ENCODE measurements at places on chromosomes 7 and 10.
A peak's percentile ranks its signal among the peaks of the same experiment; 100 is the strongest.

DNA sequence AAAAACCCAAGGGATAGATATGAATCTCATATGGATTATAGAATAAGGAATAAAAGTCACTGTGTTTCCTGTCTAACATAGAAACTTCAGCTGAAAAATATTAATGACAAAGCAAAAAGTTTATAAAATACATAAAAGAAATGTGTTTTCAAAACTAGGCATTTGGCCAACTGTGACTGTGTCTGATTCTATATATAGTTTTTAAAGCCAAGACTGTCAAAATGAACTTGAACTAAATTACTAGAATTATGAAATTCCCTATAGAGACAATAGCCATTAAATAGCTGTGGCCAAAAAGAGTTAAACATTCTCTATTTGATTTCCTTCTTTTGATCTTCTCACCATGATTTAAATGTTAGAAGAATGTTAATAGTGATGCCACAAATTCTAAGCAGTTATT, 311.2 kb upstream of the SEMA3D start:
- no peak for DNase-seq

GRCh38 chr10:17122726-17123661, 6.6 kb downstream of the CUBN start:
- no peak for DNase-seq

GRCh38 chr7:44386139-44386913, 60.9 kb upstream of the CAMK2B start:
- DNase-seq: peak; percentile 20

- peak; percentile 54 for DNase-seq
These were observed 34.1 kb upstream of the TSPAN33 start for GRCh38 chr7:129110258-129110981.

- no peak for DNase-seq
These were observed 35.8 kb downstream of the PALS2 start for GRCh38 chr7:24609059-24609458.

GRCh38 chr10:8919280-8919679, 864.8 kb downstream of the GATA3 start:
- DNase-seq: no peak

- DNase-seq: no peak
These were observed 122.5 kb downstream of the HIPK2 start for GRCh38 chr7:139655305-139655704.

GRCh38 chr7:83504330-83504729, 144.6 kb downstream of the SEMA3E start:
- no peak for DNase-seq

DNA sequence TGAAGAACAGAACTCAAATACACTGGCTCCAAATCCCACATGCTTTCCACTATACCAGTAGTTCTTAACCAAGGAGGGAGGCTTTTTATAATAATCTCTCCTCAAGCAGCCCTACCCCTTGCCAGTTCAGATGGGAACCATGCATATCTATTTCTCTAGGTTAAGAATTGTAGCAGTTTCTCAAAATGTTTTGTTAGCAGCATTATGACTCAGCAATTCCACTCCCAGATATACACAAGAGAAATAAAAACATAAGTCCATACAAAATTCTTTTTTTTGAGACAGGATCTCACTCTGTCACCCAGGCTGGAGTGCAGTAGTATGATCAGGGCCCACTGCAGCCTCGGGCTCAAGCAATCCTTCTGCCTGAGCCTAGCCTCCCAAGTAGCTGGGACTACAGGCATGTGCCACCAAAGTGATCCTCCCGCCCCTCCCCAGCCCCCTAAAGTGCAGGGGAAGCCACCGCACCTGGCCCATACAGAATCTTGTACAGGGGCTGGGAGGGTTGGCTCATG, 18.1 kb downstream of the YWHAG start:
- no peak for DNase-seq

DNA sequence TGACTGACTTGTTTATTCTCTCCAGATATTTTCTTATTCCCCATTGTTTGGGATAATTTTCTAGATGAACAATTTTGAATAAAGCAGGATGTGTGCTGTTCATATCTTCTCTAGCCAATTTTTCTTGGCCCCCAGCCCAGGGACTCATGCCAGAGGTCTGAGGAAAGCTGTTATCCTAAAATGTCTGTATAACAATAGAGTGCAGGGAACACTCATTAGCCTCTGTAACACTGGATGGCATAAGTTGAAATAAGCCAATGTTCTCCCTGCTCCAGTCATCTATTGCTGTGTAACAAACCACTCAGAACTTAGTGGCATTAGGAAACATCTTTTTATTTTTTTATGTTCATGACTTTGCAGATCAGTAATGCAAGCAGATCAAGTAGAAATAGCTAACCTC, 121.7 kb upstream of the TRIM24 start:
- no peak for DNase-seq

GRCh38 chr10:89887830-89888229, 186.4 kb downstream of the KIF20B start:
- no peak for DNase-seq

- DNase-seq: no peak
These were observed 2.3 kb upstream of the ANKRD2 start for GRCh38 chr10:97570146-97570788.

- DNase-seq: no peak
These were observed 56.1 kb upstream of the PDLIM1 start for GRCh38 chr10:95346715-95347401.

DNA sequence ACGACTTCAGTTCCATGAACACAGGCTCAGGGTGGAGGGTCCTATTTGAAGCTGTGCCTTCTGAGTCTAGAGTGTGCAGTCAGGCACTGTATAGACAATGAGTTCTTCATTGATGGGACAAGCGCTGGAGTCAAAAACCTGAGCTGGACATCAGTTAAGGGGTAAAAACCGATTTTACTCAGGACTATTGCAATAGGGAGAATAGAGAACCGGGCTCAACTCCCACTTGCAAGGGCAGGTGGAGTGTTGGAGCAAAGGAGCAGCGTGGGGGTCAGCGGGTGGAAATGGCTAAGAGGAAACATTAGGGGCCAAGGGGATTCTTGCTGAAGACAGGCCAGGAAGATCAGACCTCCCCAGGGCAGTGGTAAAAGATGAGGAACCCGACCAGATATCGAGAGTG, 28.5 kb downstream of the PRLHR start:
- no peak for DNase-seq

- no peak for DNase-seq
These were observed 4.3 kb downstream of the PLEKHA8 start for GRCh38 chr7:30032310-30033125.

DNA sequence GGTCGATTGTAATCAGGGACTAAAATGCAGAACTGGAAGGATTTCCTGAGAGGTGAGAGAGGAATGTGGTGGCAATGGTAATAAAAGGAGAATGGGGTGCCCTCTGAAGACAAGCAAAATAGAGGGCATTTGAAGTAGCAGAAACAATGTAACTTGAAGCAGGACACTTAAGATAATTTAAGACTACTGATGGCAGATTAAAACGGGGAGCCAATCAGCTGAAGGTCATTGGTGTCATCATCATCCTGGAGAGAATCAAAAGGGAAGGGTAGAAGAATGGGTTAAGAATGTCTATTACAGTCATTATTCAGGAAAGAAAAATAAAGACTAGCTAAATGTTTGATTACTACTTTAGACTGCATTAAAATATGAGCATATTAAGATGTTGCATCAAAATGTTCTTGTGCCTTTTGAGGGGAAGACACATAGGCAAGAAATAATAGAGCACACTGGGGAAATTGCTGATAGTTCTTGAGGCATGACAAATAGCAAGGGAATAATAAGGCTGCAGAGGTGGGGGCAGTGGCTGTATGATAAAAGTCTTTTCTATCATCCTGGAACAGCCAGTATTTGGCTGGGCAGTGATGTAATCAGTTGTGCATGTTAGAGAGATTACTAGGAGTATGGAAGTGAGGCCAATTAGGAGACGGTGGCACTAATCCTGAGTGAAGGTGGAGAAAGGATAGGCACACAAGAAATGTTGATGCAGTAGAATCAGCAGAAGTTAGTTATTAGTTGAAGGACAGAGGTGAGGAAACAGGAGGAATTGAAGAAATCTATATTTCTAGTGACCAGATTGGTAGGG, 60.2 kb downstream of the CCDC71L start:
- no peak for DNase-seq

GRCh38 chr7:43612599-43613589, 30.0 kb downstream of the STK17A start:
- DNase-seq: peak; percentile 24

- no peak for DNase-seq
These were observed 42.7 kb upstream of the MNX1 start for GRCh38 chr7:157053118-157053517.

DNA sequence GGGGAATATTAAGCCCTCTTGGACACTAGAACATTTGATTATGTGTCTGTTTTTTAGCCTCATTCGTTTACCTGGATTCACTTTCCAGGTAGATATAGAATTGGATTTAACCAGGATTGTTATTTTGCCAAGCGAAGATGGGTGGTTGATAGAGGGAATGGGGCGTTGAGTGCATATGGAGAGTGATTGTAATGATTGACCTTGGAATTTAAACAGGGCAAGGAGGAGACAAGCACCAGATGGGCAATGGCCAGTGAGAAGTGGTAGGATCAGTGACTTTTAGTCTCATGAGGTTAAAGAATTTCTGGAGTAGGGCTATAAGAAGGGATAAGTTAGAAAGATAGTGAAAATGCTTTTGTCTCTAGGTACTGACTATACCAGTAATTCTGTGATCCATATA, 211.2 kb upstream of the CSTF2T start:
- no peak for DNase-seq

GRCh38 chr7:4822677-4823076, 39.2 kb downstream of the PAPOLB start:
- no peak for DNase-seq

GRCh38 chr10:78346721-78347120, 313.1 kb downstream of the RPS24 start:
- no peak for DNase-seq

DNA sequence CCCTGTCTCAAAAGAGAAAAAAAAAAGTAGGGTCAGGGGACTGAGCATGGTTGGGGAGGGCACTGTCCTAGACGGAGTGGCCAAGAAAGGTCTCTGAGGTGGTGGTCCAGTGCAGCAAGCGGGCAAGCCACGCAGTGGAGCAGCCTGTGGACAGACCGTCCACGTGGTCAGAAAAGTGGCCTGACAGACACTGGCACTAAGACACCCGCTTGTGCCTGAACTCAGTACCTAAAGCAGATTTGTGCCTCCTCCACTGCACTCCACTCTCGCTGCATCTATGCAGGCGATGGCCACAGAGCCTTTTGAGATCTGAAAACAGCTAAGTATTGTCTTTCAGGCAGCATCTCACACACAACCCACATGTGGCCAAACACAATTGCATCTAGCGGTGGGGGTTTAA, 8.8 kb downstream of the ASB10 start:
- DNase-seq: no peak

GRCh38 chr10:95388539-95388938, 97.7 kb upstream of the PDLIM1 start:
- DNase-seq: peak; percentile 51

DNA sequence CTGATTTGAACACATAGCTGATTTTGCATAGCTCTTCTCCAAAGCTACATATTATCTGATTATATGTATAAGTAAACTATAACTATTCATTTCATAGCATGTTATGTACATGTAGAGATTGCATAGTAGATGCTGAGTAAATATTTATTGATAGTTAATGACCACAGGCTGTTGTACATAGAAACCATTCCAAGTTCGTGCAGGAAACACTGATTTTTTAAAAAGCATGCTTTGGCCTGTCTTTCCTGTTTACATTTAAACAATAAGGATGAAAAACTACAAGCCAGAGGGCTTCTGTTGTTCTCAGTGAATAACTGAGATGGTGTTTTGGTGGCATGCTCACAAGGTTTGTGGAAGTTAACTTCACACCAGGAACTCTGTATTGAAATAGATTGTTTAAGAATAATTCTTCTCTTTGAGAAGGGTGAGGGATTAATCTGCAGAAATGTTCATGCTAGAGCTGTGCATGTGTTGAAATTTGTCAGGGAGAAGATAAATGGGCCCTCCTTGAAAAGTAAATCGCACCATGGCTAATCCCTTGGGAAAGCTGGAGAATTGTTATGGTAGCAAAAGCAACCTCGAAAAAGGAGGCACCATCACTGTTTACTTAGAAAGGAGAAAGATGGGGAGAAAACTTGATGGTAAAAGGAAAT, 120.2 kb upstream of the SP8 start:
- no peak for DNase-seq

DNA sequence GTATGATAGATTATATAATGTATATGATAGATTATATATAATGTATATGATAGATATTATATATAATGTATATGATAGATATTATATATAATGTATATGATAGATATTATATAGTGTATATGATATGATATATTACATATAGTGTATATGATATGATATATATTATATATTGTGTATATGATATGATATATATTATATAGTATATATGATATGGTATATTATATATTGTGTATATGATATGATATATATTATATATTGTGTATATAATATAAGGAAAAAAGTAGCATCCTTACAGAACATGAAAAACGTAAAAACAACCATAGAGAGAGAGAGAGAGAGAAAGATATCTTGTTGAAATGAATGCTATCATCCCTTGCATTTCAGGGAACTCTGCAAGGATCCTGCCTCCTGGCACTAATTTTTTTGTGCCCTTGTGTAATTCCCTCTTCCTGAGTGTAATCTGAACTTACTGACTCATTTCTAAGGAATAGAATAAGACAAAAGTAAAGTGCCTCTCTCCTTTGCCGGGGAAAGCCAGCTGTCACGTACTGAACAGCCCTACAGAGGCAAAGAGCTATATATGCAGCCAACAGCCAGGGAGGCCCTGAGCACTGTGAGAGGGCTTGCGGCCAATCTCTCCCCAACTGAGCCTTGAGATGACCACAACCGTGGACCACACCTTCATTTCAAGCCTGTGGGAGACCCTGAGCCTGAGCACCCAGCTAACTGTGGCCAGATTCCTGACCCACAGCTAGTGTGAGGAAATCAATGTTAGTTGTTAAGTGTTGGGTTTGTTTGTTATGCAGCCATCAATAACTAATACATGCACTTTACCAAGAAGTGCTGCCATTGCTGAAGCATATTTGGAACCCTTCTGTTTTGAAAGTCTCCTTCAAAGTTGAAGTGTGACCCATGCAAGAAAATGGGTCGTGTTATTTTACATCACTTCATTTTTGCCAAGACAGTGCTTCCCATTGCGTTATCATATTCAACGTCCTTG, 61.1 kb upstream of the EZH2 start:
- no peak for DNase-seq

- no peak for DNase-seq
These were observed 12.2 kb upstream of the HNRNPF start for GRCh38 chr10:43421201-43421507.
